ENCODE measurements at places on chromosomes 6 and 20.

DNA sequence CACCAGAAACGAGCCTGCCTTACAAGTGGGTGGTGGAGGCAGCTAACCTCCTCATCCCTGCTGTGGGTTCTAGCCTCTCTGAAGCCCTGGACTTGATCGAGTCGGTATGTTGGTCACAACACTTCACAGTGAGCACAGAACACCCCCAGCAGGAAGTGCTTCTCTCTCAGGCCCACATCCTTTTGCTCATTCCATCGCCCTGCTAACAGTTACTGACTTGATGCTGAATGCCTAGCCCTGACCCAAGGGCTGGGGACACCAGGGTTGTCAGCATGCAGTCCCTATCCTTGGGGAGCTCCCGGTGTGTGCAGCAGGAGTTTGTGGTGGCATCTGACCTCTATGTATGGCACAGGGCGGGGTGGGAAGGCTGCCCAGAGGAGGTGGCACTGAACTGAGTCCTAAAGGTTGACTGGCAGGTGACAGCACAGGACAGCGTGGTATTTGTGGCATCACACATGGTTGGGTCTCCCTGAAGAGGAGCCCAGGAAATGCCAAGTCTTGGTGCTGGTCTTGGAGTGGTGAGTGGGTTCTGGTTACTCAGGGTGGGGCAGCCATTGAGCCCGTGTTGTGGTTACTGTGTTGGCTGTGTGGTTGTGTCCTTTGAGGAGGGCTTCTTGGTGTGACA is 26.7 kb downstream of the GTSF1L start:
- no peak for DNase-seq

GRCh38 chr6:6546318-6547109 is 42.0 kb upstream of the LY86 start:
- DNase-seq: peak; percentile 15

GRCh38 chr6:82080767-82081166 is 166.8 kb downstream of the IBTK start:
- DNase-seq: no peak

- no peak for DNase-seq
Observed at GRCh38 chr6:367891-368630, 23.5 kb upstream of the IRF4 start.

DNA sequence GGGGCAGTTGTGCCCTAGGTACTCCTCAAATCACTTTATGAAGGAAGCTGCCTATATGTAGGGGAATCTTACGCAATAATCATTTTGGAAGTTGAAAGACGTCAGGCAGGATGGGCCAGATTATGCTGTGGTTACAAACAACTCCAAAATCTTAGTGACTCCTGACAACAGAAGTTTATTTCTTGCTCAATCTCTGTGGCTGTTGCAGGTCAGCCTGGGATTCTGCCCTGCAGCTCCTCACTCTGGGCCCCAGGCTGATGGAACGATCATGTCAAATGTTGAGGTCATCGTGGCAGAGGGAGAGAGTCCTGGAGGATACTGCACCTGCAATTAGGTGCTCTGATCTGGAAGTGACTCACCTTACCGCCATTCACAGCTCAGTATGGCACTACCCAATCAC is 88.4 kb downstream of the ZDHHC14 start:
- DNase-seq: no peak

DNA sequence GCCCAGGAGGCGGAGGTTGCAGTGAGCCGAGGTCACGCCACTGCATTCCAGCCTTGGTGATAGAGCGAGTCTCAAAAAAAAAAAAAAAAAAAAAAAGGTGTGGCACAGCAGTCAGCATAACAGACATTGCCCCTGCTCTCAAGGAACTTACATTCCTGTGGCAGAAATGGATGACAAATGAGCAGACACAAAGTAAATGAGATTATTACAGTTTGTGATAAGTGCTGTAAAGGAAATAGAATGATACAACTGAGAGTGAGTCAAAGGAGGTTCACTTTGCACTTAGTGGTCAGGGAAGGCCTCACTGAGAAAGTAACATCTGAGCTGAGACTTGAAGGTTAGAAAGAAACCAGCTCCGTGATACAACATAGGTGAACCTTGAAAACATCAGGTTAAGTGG is 36.4 kb downstream of the CEP250 start:
- no peak for DNase-seq

- no peak for DNase-seq
Observed at GRCh38 chr6:20755631-20756030, 221.4 kb downstream of the CDKAL1 start.

DNA sequence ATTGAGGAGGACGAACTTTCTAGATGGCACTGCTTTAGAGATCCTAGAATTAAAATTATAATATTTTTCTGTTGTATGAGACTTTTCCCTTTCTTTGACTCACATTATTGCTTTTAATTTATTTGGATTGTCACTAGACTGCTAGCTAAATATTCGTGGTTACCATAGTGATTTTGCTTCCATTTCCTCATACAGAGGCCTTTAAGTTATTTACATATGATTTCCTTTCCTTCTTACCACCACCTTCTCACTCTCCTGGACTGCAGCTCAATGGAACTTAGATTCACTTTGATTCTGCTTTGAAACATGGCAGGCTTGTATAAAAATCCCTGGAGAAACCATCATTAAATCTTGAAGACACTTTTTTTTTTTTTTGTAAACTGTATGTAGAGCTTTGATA is 222.9 kb downstream of the LAMA2 start:
- DNase-seq: no peak

GRCh38 chr6:4102687-4103244 is 23.8 kb upstream of the FAM217A start:
- no peak for DNase-seq

DNA sequence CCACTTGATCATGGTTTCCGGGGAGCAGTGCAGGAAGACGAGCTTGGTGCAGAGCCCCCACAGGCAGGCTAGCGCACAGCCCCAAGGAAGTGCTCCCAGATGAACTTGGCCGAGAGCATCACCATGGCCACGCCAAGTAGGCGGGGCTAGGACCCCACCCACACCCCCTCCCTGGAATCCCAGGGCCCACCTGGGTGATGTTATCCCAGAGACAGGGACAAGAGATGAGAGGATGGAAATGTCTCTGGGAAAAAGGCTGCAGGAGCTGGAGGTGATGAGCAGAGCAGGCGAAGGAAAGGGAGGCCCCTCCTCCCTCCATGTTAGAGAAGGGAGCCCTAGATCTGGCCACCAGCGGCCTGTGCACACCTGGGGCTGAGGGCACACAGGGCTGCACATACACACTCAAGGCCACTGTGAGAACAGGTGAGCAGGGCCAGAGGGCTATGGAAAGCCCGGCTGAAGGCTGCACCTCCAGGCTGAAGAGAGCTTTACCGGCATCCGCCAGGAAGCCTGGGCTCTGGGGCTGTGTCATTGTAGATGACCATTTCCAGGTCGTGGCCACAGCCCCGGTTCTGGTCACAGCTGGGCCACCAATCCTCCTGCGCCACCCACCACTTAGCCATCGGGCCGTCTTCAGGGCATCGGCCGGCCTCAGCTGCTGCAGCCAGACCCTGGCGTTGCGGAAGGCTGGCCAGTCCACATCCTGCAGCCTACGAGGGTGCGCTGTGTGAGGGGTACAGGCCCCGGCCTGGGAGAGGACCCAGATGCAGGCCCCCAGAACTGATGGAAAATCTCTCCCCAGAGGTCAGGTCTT is 24.9 kb downstream of the NPEPL1 start:
- DNase-seq: no peak

- DNase-seq: no peak
Observed at GRCh38 chr6:63346217-63346835, 26.5 kb upstream of the LGSN start.

GRCh38 chr6:4397307-4397706 is 261.9 kb upstream of the ECI2 start:
- no peak for DNase-seq

GRCh38 chr6:165769401-165769800 is 106.4 kb upstream of the PDE10A start:
- DNase-seq: no peak

GRCh38 chr6:98576791-98577190 is 257.6 kb upstream of the POU3F2 start:
- DNase-seq: no peak

GRCh38 chr6:124254941-124255685 is 451.4 kb downstream of the NKAIN2 start:
- DNase-seq: no peak

DNA sequence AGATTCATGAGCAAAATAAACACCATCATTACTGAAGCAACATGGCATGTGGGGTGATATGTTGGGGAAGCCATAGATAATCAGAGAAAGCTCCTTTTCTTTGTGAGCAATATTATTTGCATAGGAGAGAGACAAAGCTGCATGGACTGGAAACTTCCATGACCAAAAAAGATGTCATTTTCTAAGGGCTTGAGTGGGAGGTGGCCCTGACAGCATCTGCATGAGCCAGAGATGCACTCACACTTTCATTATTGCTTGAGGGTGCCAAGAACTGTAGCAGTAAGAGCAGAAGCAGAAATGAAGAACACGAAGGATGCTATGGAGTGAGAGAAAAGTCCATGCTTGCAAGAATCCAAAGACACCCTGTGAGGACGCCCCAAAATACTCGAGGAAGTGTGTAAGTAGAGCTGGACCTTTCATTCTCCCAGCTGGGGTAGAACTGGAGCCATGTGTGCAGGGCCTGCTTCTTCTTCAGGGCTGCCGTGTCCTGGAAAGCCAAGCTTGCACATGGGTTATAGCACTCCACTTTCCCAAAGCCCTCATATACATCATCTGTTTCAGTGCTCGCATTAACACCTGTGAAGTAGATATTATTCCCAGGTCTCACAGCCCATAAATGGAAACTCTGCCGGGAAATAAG is 851.2 kb downstream of the DHX35 start:
- DNase-seq: no peak

- no peak for DNase-seq
Observed at GRCh38 chr6:79526897-79527296, 10.3 kb downstream of the LCA5 start.

- no peak for DNase-seq
Observed at GRCh38 chr6:12749531-12750379, 33.2 kb downstream of the PHACTR1 start.

DNA sequence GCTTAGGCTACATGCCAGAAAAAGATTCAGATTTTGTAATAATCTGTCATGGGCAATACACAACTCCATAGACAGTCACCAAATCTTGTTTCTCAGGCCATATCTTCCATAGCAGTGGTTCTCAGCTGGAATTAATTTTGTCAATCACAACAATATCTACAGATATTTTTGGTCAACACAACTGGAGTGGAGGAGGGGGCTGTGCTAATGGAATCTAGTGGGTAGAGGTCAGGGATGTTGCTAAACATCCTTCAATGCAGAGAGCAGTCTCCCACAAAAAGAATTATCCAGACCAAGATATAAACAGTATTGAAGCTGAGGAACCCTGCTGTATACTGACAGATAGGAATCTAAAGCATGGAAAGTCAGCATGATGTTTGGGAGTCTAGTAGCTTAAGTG is 174.6 kb downstream of the UBE3D start:
- no peak for DNase-seq

GRCh38 chr20:51955756-51956155 is 153.4 kb upstream of the SALL4 start:
- DNase-seq: no peak

- DNase-seq: no peak
Observed at GRCh38 chr20:21229163-21229562, 74.0 kb upstream of the XRN2 start.

GRCh38 chr20:35556871-35557270 is 15.0 kb downstream of the ERGIC3 start:
- no peak for DNase-seq

DNA sequence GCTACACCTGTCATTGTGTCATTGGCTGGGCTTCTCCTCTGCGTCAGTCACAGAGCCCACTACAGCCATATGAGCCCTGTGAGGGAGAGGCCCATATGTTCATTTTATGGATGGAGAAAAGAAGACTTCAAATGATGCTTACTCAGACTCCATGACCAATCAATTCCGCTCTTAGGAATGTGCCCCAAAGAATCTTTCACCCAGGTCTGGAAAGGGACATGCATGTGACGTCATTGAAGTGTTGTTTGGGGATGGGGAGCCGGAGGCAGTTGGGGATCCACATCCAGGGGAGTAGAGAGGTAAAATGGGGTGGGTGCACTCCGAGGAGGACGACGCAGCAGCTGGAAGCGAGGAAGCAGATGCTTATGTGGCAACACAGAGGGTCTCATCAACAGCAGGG is 9.6 kb upstream of the C6orf132 start:
- no peak for DNase-seq

DNA sequence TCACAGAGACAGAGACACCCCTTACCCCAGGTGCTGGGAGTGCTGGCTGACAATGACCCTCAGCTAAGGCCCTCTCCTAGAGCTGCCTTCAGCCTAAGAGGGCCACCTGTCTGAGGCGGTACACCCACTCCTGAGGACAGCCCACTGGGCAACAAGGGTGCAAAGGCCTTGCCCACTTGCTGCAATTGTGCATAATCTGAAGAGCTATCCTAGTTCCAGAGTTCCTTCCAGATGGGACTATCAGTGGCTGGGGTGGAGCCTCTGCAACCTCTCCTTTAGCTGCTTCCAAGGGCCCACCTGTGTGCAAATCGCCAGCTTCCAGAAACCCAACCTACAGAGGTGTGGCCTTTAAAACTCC is 87.5 kb downstream of the PREX1 start:
- DNase-seq: no peak

DNA sequence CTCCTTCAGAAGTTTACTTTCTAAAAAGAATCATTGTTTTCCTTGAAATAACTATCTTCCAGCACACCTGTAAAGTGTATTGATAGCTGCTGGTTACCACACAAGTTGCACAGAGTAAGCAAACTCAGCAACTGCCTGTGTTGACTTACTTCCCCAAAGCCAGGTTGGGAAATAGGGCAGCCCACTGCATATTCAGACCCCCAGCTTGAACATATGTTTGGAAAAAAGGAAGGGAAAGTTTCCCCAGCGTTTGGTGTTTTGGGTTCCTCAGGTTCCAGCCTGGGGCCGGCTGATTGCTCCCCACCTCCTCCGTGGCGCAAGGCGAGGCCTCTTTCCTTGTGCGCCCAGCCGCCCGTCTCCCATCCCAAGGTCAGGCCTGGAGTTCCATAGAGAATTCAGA is 70.1 kb upstream of the QKI start:
- no peak for DNase-seq

DNA sequence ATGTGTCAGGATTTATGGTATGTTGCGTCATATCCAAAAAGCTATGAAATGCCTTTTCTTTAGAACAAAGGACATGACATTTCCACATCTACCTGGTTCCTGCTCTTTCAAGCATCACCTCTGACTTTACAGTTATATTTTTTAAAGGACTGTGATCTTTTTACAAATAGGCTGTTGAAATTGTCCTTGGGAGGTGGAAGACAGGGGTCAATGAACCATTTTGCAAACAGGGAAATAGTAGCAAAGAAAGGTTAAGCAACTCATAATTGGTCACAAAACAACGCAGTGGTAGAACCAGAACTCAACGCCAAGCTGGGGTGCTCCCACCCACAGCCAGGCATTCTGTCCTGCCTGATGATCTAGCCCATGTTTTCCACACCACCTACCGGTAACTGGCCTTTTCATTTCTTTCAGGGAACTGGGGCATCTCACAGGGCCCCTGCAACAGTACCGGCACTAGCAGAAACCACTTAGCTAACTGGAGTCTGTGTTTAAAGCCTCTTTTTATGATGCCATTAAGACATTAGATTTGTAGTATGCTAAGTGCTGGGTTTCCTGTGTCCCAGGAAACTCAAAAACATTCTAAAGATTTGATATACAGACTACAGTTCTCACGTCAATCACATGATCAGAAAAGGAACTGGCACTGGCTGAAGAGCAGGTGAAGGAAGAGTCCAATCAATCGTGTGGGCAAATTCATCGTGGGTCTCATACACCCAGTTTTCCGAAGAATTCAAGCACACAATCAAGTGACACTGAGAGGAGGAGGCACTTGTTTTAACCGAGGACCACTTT is 13.9 kb downstream of the ZNF217 start:
- no peak for DNase-seq

All from activated CD4-positive, alpha-beta T cell treated with anti-CD3 and anti-CD28 coated beads for 24 hours (primary cell).